ENCODE measurements at places on chromosomes 7 and 10.

DNA sequence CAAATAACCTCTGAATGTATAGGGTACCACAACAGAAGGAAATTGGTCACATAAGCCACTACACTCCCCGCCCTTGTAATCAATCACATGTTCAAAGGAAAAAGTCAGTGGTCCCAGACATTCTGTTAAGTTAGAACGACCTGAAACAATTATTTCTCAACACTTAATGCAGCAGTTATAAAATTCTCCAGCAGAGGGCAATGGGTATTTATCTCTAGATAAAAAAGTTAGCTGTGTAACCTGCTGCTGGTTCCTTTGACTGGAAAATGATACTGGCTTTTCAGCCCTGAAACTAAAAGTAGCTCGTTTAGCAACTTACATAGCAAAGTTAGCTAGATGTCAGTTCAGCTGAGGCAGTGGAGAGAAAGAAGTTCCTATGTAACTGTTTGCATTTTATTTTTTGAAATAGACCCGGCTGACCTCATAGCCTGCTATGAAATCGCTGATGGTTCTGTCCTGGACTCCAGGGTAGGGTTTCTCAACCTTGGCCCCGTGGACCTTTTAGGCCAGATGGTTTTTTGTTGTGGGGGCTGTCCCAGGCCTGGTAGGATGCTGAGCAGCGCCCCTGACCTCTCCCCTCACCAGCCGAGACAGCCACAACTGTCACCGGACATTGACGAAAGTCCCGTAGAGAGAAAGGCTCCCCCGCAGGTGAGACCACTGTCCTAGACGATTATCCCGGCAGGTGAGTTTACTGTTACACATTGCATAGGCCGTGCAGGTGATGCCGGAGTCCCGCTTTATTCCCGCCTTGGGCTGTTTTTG, 40.2 kb upstream of the PROSER2 start:
- DNase-seq, result peak; percentile 49

DNA sequence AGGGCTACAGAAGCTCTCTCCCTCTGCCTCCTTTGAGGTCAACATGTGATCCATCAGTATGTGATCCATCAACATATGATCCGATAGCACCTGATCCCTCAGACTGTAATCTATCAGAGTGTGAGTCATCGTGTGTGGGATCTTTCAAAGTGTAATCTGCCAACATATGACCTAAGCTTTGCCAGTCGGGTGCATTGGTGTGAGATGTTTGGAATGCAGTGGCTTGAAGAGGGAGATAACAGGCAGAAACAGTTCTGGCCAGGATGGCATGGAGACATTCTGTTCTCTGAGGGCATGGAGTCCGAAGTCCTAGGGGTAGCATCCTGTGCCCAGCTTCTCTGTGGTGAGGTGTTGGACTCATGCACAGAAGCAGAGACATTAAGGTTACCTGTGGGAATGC, 217.7 kb upstream of the ETV1 start:
- no peak for DNase-seq

DNA sequence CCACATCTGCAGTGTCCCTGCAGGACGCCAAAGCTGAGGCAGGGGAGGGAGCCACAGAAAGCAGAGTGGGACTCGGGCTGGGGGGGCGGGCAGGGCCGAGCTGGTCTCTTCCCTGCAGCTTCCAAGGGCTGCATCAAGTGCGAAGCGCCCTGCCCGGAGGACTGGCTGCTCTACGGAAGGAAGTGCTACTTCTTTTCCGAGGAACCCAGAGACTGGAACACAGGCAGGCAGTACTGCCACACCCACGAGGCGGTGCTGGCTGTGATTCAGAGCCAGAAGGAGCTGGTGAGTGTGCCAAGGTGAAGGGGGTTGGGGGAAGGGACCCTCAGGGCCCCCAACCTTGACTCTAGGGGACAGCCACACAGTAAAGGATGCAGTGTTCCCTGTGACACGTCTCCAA, 16.7 kb downstream of the CLEC2L start:
- DNase-seq, result no peak

GRCh38 chr10:132158122-132158741, 28.5 kb upstream of the DPYSL4 start:
- no peak for DNase-seq

- DNase-seq, result no peak
Observed at GRCh38 chr10:125023862-125024496, 82.1 kb downstream of the ZRANB1 start.

GRCh38 chr10:108500396-108500795, 1335.9 kb upstream of the SORCS1 start:
- no peak for DNase-seq

- no peak for DNase-seq
Observed at GRCh38 chr10:131824371-131825149, 76.2 kb upstream of the PPP2R2D start.

DNA sequence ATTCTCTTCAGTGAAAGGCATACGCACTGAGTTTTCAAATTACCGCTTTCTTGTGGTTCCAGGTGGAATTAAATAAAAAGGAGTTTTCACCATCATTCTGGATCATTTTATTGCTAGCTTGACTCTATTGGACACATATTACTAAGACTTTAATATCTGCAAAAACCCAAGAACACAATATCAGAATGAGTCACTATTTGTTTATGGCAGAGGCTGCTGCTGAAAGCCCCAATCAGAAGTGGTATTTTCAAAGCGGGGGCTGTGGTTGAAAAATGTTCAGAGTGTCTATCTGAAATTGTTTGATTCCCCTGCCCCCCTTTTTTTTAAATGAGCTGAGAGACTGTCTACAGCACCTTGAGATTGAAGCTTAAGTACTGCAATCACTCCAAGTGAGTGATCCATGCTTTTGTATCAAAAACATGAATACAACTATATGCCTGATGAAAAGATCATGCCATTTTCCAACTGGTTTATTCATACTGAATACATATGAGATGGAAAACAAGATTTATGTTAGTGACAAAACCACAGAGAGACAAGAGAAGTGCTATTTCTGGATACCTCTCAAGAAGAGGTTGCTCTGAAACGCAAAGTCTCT, 376.4 kb downstream of the HTR7 start:
- no peak for DNase-seq

DNA sequence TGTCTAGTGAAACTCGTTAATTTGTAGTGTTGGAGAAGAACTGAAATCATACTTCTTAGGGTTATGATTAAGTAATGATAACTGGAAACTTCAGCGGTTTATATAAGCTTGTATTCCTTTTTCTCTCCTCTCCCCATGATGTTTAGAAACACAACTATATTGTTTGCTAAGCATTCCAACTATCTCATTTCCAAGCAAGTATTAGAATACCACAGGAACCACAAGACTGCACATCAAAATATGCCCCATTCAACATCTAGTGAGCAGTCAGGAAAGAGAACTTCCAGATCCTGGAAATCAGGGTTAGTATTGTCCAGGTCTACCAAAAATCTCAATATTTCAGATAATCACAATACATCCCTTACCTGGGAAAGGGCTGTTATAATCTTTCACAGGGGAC, 187.6 kb downstream of the CFTR start:
- DNase-seq, result no peak
